ENCODE measurements at places on chromosomes 12 and 14. TPM values are rescaled to one million over a fixed set of nuclear protein-coding genes. Genes with fewer than 3 reads are reported as not detected.

- no peak for DNase-seq
Observed at GRCh38 chr12:22803725-22804124, 178.8 kb downstream of the ETNK1 start.

GRCh38 chr12:122738571-122738970 lies 7.9 kb upstream of the HCAR1 start:
- no peak for DNase-seq

DNA sequence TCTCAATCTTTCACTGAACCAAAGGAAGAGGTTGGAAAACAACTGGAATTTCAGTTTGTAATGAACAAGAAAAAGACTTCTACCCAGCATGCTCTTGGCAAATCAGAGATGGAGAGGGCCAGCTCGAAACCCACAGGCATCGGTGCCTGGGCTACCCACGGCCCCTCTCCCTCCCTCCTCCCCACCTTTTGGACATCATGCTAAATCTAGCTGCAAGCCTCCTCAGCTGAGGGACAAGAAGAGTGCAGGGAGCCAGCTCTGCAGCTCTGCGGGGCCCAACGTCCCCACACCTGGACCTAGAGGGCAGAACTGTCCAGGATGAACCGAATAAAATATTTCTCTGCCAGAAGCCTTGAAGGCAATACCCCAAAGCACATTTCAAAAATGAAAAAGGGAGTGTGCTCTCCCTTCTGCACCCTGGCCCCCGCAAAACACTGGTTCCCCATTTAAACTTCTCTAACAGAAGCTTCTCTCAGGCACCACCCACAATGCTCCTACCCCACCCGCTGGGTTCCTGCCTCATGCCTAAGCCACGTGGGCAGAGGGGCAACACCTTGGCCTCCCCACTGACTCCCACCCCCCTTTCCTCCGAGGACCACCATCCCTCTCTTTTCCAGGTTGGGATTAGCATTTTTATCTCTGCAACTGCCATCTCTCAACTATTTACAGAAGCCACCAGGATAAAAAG lies 8.2 kb downstream of the CAMKK2 start:
- no peak for DNase-seq

GRCh38 chr12:126726481-126727217 lies 1540.3 kb upstream of the TMEM132C start:
- no peak for DNase-seq

The PXMP2 gene
- polyA plus RNA-seq, result 112 TPM

- DNase-seq, result no peak
Observed at GRCh38 chr14:74309125-74310022, 6.6 kb upstream of the ABCD4 start.

The CLEC9A gene
- 1.6 TPM for polyA plus RNA-seq

DNA sequence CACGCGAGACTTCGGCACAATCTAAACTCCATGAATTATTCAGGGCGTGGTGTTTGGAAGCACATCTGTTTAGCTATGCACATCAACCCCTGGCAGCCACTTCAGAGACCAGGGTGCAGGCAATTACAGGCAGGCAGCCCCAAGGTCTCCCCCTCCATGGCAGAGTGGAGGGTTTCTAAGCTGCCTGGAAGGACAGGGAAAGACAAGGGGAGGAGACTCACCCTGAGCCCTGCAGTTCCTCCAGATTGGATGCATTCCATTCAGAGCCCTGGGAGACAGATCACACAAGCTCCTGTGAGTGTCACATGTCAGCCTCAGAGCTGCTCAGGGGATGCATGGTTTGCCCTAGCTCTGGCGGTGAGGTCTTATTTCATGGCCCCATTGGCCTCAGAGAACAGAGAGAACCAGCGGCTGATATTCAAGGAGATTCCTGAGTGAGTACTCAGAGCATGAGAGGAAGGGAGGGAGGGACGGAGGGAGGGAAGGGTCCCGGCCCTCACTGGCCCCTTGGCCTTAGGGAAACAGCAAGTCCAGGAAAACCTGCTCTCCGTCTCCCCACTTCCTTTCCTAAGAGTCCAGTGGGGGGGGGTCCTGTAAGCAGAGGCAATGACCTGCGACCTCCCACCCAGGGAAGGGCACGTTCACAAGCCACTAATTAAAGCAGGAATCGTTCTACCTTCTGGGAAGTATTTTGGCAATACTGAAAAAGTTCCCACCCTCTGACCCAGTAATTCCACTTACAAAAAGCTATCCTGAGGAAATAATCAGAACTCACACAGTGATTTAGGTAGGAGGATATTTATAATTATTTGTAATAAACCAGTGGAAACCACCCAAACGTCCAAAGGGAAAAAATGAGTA lies 55.1 kb downstream of the SSH1 start:
- no peak for DNase-seq

GRCh38 chr12:102329883-102330282 lies 132.2 kb upstream of the PMCH start:
- no peak for DNase-seq

- no peak for DNase-seq
Observed at GRCh38 chr12:100579844-100580243, 6.4 kb downstream of the GAS2L3 start.

The ANO4 gene
- 2.1 TPM for polyA plus RNA-seq

- peak; percentile 52 for DNase-seq
Observed at GRCh38 chr14:90409209-90409730, 12.4 kb downstream of the CALM1 start.

DNA sequence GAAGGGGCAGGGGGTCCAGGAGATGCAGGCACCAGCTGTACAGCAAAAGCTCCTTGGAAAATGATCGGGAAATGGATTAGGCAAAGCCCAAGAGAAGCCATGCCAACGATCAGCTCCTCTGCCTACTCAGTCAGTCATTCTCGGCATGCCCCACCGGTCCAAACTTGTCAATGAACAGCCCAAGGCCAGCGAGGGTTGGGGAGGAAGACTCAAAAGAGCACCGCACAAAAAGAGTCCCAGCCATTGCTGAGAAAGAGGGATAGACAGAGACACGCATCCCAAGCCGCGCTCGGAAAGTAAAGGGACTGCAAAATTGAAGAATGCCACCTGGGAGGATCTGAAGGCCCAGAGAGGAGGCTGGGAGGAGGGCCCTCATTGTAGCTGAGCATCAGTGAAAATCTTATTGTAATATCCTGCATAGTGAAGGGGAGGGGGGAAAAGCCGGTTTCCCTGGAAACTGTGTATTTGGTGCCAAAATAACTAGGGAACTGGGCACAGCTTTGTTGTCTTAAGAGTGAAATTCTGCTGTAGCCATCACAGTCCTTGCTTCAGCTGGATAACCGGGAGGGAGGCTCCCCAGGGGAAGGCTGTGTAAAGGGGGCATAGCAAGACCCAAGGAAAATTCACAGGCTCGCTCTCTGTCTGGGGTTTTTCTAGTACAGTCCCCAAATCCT lies 4.7 kb downstream of the KDM2B start:
- DNase-seq, result no peak

Data from small intestine (tissue), 16 donors.